ENCODE measurements at places on chromosomes 6 and 20. TPM values are rescaled to one million over a fixed set of nuclear protein-coding genes. Genes with fewer than 3 reads are reported as not detected.

Gene ZC2HC1B
- total RNA-seq: not detected

GRCh38 chr20:58130581-58130980, 97.9 kb downstream of the ANKRD60 start:
- DNase-seq: peak; percentile 28

DNA sequence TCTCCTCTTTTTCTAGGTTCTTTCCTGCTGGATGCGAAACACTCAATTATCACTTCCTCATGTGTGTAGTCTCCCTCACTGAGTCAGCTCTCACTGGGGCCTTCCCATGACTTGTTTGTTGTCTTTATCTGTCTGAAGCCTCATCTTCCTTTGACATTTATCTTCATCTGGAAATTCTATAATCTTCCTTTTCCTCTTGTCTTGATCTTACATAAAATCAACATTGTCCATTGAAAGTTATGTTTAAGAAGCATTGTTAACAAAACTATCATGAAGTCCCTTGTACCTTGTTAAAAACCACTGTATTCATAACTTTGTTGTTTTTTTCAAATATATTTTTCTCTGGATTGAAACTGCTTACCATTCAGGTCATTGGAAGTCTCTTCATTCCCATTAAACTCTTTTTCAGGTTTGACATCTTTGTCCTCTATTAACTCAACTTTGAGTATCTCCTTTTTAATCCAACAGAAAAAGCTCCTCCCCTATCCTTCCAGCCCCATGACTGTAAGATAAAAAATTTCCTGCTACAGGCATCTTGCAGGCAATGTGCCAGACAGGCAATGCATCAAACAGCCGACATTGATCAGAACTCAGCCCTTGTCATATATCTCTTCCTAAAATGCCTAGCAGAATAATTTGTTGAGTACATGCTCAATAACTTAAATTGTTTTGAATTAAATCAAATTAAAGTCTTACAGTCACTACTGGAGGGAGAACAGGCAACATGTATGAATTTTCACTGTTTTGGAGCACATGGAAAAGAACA, 34.8 kb downstream of the MYLIP start:
- DNase-seq: no peak

DNA sequence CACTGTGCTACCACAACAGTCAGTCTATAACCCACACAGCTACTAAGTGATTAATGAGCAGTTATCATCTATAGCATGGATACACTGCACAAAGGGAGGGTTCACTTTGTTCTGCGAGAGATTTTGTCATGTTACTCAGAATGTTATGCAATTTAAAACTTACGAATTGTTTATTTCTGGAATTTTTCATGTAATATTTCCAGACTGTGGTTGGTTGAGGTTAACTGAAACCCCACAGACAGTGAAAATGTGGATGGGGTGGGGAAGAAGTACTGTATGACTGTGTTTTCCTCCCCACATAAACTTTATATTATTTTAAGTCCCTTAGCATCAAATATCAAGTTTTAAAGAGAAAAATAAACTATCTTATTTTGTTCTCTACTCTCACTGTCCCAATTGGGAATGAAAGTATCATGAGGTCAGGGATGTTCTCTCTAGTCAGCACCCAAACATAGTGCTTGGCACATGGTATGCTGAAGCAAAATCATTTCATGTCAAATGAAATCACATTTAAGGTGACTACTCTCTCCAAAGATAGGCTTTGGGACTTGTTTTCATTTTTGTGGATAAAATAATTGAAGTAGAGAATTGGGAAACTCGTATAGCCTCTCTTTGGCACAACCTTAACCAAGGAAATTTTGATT, 25.4 kb downstream of the DOP1A start:
- no peak for DNase-seq

DNA sequence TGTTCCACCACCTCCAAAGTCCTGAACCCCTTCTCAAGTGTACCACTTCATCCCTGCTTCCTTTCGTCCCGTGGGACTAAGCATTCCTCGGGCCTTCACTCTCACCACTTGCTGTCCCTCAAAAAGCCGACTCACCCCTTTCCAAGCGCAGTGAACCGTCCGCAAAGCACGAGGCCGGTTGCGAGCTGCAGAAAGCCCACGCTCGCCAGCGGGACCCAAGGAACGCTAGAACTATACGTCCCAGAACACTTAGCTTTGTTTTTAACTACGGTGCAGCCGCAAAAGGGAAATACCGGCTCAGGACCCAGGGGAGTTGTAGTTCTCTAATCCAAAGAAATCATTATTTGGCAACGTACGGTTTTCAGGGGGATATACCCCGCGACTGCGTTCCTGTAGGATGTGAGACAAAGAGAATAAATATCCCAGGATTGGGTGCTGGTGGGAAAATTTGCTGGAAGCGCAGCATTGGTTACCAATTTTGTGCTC, 416 bp upstream of the POLR1H start:
- no peak for DNase-seq

Gene OR2H1
- total RNA-seq: not detected

DNA sequence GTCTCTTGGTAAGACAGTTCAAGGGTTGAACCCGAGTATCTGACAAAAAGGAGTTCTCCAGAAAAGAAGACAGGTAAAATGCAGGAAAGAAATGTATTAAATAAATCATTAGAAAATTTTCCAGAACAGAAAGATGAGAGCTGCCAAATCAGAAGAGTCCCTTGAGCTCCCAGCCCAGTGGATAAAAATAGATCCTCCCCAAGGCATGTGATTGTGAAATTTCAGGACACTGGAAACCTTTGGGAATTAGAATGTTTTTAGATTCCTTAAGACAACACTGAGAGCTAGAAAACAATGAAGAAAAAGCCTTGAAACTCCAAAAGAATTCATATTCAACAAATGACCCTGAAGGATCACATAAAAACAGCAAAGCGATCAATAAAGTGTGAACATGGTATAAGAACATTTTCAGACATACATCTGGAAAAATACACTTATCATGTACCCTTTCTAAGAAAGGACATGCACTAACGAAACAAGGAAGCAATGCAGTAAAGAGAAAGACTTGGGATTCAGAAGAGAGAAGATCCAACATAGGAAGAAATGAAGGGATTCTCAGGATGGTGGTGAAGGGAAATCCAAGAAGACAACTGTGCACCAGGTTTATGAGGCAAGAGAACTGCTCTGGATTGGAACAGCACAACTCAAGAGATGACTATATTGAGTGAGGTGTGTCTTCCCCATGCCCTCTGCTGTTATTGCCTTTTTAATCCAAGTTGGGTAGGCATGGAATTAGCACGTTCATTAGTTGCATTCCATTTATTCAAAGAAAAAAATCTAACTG, 390.4 kb downstream of the SYNE1 start:
- DNase-seq: no peak

- no peak for DNase-seq
Observed at GRCh38 chr20:18678549-18679419, 90.9 kb downstream of the DTD1 start.

DNA sequence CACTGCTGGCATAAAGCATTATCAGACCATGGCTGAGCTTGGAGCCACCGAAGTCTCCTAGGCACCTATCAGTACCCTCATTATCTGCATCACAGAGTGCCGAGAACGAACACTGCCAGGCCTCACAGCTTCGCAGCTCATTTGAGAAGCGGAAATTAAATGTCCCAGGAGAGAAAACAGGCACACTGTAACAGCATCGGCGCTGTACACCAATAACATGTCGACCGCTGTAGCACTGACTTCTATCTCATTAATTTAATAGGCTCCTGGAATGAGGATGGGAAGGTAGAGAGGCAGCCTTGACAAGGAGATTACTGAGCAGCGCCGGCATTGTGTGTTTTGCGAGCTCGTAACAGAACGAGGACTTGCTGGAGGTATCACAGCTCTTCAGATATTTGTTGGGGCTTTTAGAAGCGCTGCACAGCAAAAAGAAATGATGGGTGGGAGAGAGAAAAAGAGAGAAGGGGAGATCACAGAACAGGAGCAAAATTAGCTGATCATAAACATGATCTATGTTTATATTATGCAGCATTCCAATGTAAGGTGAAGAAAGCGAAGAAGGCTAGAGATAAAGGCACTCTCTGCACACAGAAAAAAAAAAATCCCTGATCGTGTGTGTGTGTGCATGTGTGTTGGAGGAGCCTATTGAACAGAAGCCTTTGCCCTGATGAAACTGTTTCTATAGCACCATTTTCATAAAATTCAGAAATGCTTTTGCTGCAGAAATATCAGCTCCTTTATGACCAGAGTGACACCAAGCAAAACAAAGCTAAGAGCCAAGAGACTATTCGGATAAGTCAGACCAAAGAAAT, 29.2 kb downstream of the ID4 start:
- no peak for DNase-seq

DNA sequence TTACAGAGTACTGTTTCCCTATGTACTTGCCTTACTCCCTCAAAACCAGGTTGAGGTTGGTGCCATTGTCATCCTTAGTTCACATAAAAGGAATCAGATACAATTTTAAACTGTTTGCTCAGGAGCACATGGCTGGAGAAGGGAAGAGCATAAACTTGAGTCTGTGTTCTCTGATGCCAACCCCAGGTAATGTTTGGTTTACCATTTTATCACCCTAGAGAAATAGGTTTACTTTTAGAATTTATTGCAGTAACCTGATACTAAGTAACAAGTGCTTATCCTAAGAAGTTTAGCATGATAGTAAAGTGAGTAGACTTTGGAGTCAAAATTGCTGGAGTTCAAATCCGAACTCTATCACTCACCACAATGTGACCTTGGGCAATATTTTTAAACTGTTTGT, 86.3 kb downstream of the RFPL4B start:
- no peak for DNase-seq

Gene ADAM33
- total RNA-seq: 56.9 TPM

GRCh38 chr6:56570413-56571359, 72.0 kb downstream of the DST start:
- no peak for DNase-seq

DNA sequence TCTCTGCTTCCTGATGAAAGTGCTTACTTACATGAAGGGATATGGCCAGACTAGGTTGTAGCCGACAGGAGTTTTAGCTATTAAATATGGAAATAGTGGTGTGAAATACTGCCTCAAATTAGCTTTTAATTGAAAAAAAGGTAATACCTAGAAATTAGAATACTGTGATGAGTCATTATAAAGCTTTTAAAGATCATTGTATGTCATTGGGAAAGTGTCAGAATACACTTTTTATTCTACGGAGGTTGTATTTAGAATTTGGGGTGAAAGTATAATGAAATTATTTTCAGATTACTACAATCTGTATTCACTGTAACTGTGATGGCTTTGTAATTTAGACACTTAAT, 2.2 kb downstream of the LOC128125822 start:
- no peak for DNase-seq

Gene PARD6B
- total RNA-seq: 27.0 TPM

- DNase-seq: no peak
Observed at GRCh38 chr20:20317195-20317594, 50.7 kb upstream of the INSM1 start.

Gene KCNB1
- total RNA-seq: 1.6 TPM

DNA sequence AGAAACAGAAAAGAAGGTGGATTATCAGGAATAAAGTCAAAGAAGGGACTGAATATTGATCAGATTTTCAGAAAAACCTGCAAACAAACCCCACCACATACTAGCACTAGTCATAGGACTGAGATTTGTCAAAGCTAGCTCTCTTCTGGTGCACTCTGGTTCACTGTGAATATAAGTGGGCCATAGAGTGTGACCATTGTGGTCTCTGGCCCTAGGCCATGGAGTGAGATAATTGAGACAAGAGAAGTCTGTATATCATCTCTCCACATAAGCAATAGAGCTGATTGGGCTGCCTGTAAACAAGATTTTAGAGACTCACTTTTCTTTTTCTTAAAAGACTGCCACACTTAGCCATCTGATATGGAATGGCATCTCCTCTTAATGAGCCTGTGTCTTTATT, 247.2 kb downstream of the LAMA2 start:
- DNase-seq: no peak

Gene AURKA
- 1.6 TPM for total RNA-seq

DNA sequence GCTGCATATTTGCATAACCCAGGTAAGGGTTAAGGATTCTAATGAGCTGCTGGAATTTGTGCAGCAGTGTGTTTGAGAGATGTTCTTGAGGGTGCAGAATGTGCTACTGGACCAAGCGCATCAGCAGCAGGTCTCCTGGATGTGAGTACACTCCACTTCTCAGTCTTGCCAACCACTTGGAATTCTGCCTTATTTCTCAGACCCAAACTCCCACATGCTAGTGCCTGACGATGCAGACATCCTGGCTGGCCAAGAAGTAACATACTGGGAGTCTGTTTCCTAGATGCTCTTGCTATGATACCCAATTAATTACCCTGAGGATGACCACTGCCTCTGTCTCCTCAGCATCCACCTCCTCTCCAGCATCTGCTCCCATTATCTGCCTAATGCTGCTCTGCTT, 186.6 kb downstream of the MOXD1 start:
- DNase-seq: no peak

DNA sequence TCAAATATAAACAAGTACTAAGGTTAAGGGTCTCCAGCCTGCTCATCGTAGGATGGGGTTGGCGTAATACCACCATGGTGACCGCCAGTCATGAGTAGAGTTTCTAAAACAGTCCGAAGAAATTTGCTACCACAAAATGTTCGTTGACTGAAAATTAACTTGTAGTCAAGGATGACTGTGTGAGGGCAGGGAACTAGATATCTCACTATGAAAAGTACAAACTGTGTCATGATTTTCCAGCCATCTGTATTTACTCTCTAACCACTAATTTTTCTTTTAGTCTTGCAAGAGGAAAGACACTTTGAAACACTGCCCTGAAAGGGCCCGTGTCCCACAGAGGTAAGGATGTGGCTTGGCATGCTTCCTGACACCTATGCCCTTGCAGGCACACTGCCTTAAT, 99.7 kb downstream of the IRF4 start:
- no peak for DNase-seq

Gene OPRM1
- total RNA-seq: not detected
